B cell (primary cell): ENCODE measurements at places on chromosomes 6 and 20. TPM values are rescaled to one million over a fixed set of nuclear protein-coding genes. Genes with fewer than 3 reads are reported as not detected.

Gene HDGFL1
- total RNA-seq, result not detected in 2 replicates

Gene GABRR1
- not detected in 2 replicates for total RNA-seq

GRCh38 chr6:108798670-108799353 lies 49.4 kb upstream of the ARMC2 start:
- H3K4me1 ChIP-seq, result peaks cover 10% of the 10 kb centered on the region
- no peak overlapping the region for H3K4me3 ChIP-seq
- peaks cover 5% of the 10 kb centered on the region for H3K27me3 ChIP-seq
- no peaks in the 10 kb centered on the region for H3K36me3 ChIP-seq

- no peaks in the 10 kb centered on the region for H3K27me3 ChIP-seq
- H3K27ac ChIP-seq, result no peak overlapping the region
- H3K36me3 ChIP-seq, result no peaks in the 10 kb centered on the region
These were observed 449.6 kb downstream of the RFPL4B start for GRCh38 chr6:112796712-112797111.

- no peak overlapping the region for H3K4me3 ChIP-seq
- no peak for DNase-seq
- H3K27me3 ChIP-seq, result no peaks in the 10 kb centered on the region
- H3K4me1 ChIP-seq, result no peaks in the 10 kb centered on the region
- no peak overlapping the region for H3K27ac ChIP-seq
- no peaks in the 10 kb centered on the region for H3K36me3 ChIP-seq
These were observed 487.5 kb downstream of the EPM2A start for GRCh38 chr6:145247692-145248419.

- H3K4me3 ChIP-seq, result no peak overlapping the region
- no peaks in the 10 kb centered on the region for H3K4me1 ChIP-seq
- no peak overlapping the region for H3K27ac ChIP-seq
- H3K36me3 ChIP-seq, result no peaks in the 10 kb centered on the region
- no peak for DNase-seq
These were observed 172.9 kb downstream of the MCHR2 start for GRCh38 chr6:99821164-99821563.

DNA sequence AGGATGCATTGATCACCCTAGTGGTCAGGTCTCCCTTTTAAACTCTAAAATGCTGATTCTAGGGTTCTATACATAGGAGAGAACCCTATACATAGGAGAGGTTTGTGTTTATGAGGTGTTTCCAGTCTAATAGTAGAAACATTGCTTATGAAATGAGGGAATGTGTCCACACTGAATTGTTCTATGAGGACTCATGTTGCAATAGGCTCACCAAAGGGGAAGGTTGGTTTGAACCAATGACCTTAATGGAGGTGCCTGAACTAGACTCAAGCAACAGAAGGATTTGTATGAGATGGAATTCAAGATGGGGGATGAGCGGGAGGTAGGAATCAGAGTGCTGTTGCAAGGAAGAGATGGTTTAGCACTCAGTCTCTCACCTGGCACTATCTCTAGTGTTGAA lies 33.5 kb upstream of the UBR2 start:
- H3K36me3 ChIP-seq, result no peaks in the 10 kb centered on the region
- no peak overlapping the region for H3K4me3 ChIP-seq
- no peaks in the 10 kb centered on the region for H3K27me3 ChIP-seq
- no peak overlapping the region for H3K27ac ChIP-seq
- no peak for DNase-seq

- no peak for DNase-seq
- no peak overlapping the region for H3K4me3 ChIP-seq
- no peaks in the 10 kb centered on the region for H3K27me3 ChIP-seq
These were observed 26.3 kb upstream of the NAA20 start for GRCh38 chr20:19990850-19991249.

- H3K4me1 ChIP-seq, result no peaks in the 10 kb centered on the region
- no peak overlapping the region for H3K4me3 ChIP-seq
- no peaks in the 10 kb centered on the region for H3K36me3 ChIP-seq
- no peak overlapping the region for H3K27ac ChIP-seq
- no peaks in the 10 kb centered on the region for H3K27me3 ChIP-seq
These were observed 23.0 kb upstream of the MYLIP start for GRCh38 chr6:16105854-16106253.

GRCh38 chr20:32332614-32333013 lies 25.5 kb upstream of the ASXL1 start:
- H3K27me3 ChIP-seq, result no peaks in the 10 kb centered on the region
- H3K27ac ChIP-seq, result peak overlapping the region; percentile 6
- peaks cover 49% of the 10 kb centered on the region for H3K36me3 ChIP-seq
- H3K4me1 ChIP-seq, result peaks cover 26% of the 10 kb centered on the region

DNA sequence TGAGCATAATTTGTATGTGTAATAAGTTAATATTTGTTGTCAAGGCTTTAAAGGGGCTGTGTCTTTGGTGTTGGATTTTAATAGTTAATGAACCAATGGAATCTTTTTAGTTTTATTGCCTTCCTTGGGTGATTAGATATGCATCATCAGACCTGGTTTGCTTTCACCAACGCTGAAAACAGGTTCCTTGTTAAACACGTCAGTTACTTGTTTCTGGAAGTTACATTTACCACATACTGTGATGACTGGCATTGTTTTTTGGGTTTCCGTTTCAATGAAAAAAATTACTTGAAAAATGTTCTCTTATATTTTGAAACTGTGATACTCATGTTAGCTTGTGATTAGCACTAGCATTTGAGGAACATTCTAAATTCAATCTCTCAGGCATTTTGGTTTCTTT lies 58.6 kb upstream of the RNF144B start:
- peaks cover 45% of the 10 kb centered on the region for H3K4me1 ChIP-seq
- H3K27ac ChIP-seq, result no peak overlapping the region
- peak; percentile 52 for DNase-seq
- no peaks in the 10 kb centered on the region for H3K36me3 ChIP-seq
- H3K27me3 ChIP-seq, result no peaks in the 10 kb centered on the region
- no peak overlapping the region for H3K4me3 ChIP-seq
